ENCODE measurements at places on chromosomes 2 and 18.

GRCh38 chr2:67883316-67884087 is 179.3 kb downstream of the C1D start:
- DNase-seq: no peak

DNA sequence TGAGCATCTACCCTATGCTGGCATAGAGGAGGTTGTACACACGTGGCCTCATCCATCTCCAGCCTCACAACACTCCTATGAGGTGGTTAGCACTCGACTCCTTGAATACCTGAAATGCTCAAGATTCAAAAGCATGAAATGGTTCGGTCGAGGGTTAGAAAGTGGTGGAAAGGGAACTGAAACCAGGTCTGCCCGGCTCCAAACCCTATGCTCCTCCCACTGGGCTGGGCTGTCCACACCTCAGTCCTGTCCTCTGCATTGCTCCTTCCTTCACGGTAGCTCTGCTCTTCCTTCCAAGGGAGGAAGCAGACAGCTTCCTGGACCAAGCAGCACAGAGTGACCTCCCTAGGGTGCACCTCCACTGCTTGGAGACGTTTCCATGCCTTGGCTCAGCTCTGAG is 565.2 kb upstream of the ID2 start:
- DNase-seq: no peak

- no peak for DNase-seq
Measured at GRCh38 chr2:53600815-53601214, 166.8 kb upstream of the CHAC2 start.

- no peak for DNase-seq
Measured at GRCh38 chr2:112683550-112684414, 37.0 kb upstream of the NT5DC4 start.

DNA sequence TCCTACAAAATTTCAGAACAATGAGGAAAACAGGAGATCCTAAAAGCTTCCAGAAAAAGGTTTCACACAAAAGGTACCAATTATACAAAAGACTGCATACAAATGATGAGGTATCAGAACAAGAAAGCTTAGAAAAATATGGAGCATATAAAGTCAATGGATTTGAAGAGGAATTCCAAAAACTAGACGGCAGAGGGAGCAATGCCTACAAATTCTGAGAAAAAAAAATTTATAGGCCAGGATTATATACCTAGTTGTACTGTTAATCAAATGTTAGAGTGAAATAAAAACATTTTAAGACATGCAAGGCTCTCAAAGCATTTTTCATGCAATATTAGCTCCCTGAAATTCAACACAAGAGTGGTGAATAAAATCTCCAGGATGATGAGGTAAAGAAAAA is 106.2 kb downstream of the ZRANB3 start:
- no peak for DNase-seq

GRCh38 chr2:227793148-227793712 is 20.4 kb upstream of the CCL20 start:
- DNase-seq: no peak

GRCh38 chr2:212489719-212490346 is 48.8 kb downstream of the ERBB4 start:
- no peak for DNase-seq

DNA sequence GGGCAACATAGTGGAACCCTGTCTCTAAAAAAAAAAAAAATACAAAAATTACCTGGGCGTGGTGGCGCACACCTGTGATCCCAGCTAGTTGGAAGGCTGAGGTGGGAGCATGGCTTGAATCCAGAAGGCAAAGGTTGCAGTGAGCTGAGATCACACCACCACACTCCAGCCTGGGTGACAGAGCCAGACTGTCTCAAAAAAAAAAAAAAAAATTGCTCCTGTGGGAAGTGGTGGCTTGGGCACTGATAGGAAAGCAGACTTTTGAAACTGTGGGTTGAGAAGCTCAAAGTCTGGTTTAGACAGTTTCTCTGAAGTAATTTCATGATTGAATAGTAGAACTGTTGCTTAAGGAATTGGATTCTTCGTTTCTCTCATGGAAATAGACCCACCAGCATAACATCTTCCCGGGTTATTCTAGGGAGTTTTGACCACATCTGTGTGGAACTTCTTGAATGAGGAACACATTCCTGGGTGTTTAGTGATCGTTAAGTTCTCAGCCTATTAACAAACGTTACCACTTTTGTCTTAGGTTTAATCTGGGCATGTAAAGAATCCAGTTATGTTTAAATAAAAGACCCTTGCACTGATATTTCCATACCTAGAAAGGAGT is 33.5 kb downstream of the GRHL1 start:
- no peak for DNase-seq

GRCh38 chr2:74778381-74779264 is 55.3 kb upstream of the HK2 start:
- no peak for DNase-seq

- no peak for DNase-seq
Measured at GRCh38 chr2:58107803-58108710, 61.5 kb downstream of the VRK2 start.

DNA sequence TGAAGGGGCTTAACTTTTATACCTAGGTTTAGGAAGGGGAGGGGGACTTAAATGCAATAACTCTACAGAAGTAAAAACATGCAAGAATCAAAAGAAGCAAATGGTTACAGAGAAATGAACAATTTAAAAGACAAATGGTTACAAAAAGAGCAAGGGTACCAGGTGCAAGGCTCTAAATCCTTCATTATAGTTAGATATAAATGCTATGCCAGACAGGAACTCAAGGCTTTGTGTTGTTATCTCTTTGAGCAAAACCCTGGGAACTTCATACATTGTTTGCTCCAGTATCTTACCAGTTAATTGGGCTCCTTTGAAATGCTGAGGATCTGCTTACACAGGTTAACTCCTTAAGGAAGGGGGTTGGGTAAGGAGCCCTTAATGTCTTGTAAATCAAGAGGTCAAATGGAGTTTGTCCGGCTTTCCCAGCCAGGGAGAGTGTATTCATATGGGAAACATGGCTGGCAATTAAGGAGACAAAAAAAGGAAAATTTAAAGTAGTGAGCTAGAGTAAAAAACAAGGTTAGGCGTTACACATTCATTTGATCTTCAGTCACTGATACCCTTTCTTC is 347.5 kb downstream of the CELF4 start:
- no peak for DNase-seq

GRCh38 chr18:40911041-40911440 is 1044.0 kb upstream of the PIK3C3 start:
- no peak for DNase-seq

GRCh38 chr2:56217106-56217505 is 33.3 kb downstream of the CCDC85A start:
- DNase-seq: no peak

DNA sequence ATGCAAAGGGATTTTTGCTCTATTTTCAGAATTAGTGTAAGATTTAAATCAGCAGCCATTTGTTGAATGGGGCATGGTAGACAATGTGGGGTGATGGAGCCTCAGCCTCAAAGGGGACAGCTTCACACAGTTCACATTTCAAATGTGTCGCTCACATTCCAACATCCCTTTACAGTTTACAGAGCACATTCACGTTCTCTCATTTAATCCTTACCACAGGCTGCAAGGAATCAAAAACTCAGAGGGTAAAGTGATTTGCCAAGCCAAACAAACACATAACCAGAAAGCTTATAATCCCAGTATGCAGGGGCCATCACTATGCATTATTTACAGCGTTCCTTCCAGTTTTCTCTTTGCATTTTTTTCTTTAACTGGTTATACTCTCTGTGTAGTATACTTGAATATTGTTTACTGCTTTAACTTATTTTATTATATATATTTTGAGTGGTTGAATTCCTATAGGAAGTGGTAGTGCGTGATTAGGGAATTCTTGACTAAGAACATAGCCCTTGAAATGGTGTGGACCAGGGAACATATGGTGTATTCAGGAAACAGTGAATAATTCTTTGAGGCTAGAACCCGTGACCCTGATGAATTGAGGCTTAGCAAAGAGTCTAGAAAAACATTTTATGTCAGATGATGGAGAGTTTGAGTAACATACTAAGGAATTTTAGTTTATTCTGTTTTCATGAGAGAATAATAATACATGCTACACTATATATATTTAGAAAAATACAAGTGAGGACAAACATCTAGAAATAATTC is 18.1 kb upstream of the TAF1B start:
- DNase-seq: no peak

Data from stimulated activated CD4-positive, alpha-beta T cell treated with anti-CD3 and anti-CD28 coated beads, TNF-alpha, amount 100 ng/mL, for 1 hour (primary cell).